ENCODE measurements at places on chromosomes 16 and 17. TPM values are rescaled to one million over a fixed set of nuclear protein-coding genes. Genes with fewer than 3 reads are reported as not detected.

- DNase-seq, result no peak
These were observed 794 bp downstream of the TMEM235 start for GRCh38 chr17:78231991-78232858.

DNA sequence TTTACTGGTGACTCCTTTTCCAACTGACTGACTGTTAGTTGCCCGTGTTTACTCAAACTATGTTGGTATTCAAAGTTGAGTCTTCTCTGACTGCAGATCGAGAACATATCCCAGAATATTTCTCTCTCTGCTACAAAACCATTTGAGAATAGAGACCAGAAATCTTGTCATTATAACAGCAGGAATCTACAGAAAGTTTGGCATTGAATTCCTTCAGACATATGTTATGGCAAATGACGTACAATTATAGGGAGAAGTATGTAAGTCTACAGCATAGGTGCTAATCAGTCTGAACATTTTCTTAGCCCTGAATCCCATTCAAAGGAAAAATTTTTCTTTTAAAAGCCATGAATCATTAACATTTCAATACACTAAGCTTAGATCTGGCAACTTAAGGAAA, 239.8 kb upstream of the SOX9 start:
- DNase-seq, result no peak

DNA sequence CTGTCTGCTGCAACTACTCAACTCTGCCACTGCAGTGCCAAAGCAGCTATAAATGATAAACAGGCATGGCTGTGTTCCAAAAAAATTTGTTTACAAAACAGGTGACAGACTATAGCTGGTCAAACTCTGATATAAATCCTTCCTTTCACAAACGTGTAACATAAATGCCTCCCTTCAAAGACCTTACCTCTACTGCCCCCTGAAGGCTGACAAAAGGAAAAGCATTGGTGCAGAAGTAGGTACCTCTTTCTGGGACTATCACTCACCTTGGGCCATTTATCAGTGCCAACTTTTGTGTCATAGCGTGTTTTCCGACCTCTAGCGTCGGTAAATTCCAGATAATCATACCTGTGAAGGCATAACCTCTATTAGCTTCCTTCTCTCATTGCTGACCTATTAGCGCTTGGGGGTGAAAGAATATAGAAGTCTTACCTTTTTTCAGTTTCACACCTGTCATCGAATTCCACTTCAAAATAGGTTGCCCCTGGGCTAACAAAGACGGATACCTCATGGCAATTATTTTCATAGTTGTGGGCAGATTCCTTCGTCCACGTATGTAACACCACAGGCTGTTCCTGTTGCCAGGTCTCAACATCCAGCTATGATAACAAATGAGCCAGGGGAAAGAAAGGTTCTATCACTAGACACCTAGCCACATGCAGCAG, 67.9 kb downstream of the ZZEF1 start:
- peak; percentile 49 for DNase-seq

DNA sequence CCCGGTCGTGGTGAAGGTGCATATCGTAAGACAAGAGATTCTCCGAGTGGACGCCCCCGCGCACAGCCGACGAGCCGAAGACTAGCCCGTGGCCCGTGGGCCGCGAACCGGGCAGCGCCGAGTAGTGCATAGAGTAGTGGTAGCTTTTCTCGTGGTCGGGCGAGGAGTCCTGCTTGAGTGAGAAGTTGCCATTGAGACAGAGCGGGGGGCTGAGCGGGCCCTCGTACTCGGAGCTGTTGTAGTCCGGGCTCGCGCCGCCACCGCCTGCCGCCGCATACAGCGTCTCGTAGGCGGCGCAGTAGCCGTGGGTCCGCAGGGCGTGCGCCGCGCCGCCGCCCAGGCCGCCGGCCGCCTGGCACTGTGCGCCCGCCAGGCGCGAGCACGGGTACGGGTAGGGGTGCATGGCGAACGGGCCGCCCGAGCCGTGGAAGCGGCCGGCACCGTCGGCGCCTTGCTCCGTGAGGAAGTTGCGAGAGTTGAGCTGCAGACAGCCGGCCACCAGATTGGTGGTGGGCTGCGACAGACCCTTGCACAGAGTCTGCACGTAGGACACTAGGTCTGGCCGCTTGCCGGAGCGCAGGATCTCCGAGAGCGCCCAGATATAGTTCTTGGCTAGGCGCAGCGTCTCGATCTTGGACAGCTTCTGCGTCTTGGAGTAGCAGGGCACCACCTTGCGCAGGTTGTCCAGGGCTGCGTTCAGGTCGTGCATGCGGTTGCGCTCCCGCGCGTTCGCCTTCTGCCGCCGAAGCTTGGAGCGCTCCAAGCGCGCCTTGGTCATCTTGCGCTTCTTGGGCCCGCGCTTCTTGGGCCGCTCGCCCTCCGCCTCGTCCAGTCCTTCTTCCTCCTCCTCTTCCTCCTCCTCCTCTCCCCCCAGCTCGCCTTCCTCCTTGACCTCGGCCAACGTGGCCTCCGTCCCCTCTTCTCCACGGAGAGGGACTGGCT, 2.0 kb downstream of the NEUROD2 start:
- no peak for DNase-seq

DNA sequence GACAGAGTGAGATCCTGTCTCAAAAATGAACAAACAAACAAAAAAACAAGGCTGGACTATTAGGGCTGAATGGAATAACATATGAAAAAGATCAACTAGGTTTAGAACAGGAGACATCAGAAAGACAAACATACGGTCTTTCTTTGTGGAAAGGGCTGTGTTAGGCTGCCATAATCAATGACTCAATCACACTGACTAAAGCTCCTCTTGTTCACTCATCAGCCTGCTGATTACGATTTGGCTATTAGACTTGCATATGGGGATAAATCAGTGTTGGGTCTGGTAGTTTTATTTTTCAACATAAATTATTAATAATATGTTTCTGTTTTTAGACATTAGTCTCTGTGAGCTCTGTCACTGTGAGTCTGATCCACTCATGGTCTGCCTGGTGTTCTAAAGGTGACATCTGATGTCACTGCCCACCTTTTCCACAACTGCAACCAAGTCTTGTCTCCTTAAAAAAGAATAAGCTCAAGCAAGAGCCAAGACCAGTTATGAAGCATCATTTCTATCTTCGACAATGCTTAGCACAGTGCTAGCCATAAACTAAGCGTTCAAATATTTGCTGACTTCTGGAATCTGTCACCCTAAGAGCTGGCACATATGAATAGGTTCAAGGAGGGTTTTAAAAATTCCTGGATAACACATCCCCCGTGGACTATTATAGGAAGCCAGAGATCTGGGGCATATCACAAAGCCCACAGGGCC, 10.2 kb downstream of the CFAP20 start:
- no peak for DNase-seq

GRCh38 chr17:48159232-48159631, 51.7 kb downstream of the SNX11 start:
- DNase-seq, result no peak

DNA sequence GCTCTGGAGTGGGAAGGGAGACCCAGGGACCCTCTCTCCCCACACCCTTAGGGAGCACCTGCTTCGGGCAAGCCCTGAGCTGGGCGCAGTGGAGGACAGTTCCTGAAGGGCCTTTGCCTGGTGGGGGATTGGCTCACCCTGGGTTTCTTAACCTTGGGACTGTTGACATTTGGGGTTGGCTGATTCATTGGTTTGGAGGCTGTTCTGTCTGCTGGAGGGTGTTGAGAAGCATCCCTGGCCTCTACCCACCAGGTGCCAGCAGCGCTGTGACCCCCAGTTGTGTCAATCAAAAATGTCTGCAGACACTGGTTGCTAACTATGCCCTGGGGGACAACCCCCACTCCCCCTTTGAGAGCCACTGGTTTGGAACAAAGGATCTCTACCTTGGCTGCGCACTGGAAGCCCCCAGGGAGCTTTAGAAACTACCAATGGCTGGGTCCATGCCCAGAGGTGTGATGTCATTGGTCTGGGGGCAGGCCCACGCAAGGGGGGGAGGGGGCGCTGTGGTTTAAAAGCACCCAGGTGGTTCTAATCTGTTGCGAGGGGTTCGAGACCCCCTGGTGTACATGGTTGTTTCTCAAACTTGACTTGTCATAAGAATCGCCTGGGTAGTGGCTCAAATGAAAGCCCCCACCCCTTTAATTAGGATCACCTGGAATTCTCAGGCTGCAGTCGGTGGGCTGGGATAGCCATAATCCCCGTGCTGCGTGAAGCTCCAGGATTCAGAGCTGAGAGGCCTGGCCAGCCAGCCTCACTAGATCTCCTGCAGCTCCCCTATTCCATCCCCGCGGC, 151.9 kb upstream of the GSE1 start:
- no peak for DNase-seq

- DNase-seq, result no peak
These were observed 3.4 kb upstream of the MMD start for GRCh38 chr17:55424893-55425540.

- no peak for DNase-seq
These were observed 90.7 kb downstream of the WWP2 start for GRCh38 chr16:69852815-69853214.

DNA sequence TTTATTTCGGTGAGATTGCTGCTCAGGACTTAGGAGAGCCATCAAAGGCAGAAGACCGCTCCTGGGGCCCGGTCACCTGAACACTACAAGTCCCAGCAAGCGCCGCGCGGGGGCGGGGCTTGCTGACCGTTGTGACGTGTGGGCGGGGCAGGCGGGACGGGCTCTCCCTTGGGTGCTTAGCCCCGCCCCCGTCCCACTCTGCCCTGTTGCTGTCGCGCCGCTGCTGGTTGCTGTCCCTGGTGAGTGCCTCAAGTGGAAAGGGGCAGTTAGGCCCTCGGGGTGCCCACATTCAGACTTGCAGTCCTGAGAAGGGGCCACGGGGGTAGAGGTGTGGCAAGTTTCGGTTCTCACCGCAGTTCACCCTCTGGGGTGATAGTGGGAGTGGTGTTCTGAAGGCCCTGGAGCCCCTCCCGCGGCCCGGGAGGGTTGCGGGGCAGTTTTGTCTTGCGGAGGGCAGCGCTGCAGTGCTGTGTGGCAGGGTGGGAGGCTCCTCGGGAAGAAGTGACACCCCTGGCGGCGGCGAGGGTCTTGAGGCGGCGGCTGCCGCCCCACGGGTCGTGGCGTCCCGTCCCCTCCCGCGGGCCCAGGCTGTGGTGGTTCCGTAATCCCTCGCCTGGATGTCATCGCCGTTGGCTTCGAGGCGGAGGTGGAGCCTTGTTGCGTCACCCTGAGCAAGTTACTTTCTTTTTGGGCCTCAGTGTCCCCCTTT, at the start of gene CALCOCO2:
Gene CALCOCO2 (plus strand): TSS at position 196 of the 709 bp plus-strand sequence. CDS start 10,673 bp downstream, outside the sequence.
- DNase-seq, result peak; percentile 94

DNA sequence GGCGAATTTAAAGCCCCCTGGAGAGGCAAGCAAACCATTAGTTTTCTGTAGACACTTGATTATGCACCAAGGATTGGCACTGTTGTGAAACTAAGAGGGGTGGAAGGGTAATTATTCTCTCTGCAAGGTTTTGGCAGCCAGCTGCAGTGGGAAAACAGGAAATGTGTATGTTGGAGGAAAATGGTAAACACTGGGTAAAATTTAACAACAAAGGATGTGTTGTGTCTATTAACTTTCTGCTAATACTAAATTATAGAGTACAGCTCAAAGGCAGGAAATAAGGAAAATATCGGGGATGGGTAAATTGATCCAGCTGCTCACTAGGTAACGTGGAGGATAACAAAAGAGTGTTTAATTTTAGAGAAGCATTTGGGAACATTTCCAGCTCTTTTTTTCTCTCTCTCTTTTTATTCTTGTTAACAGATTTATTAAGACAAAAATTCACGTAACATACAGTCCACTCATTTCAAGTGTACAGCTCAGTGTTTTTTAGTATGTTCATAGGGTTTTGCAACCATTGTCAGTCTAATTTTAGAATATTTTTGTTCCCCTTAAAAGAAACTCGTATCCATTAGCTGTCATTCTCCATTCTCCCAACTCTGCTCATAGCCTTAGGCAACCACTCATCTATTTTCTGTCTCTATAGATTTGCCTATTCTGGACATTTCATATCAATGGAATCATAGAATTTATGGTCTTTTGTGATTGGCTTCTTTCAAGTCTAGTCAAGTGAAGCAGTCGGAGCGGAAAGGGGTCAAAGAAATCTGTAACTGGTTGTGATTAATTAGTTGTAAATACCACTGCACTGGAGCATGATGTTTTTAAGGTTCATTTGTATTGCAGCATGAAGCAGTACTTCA, 41.8 kb downstream of the TANGO6 start:
- no peak for DNase-seq

DNA sequence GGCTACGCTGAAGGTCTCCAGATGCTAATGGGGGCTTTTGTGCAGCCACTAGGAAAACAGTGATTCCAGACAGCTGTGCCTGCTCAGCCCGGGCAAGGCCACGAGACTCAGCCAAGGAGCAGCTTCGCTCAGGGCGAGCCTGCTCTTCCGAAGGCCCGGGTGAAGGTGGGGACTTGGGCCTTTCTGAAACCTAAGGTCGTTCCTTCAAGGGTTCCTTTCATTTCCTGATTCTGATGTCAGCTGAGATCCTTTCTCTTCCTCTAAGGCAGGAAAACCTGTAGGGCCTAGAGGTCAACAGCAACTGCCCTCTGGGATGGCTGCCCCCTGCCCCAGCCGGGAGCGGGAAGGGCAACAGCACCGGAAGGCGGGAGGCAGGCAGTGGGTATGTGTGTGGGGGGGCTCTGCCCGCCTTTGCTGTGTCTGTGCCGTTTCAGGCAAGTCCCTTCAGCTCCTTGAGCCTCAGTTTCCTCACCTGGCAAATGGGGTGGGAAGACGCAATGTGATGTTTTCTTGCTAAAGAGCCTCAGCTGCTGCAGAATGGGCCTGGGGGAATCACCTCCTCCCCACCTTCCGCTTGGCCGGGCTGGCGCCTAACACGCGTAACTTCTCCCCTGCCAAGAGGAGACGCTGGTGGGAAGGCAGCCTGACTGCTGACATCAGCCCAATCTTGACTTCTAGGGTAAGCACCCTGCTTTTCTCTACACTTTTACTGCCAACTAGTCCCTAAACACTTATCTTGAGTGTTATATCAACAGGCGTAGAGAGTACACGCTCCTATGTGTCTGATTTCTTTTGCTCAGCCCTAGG, 32.8 kb downstream of the IRF8 start:
- no peak for DNase-seq

GRCh38 chr17:48825446-48826381, 5.1 kb upstream of the CALCOCO2 start:
- no peak for DNase-seq

DNA sequence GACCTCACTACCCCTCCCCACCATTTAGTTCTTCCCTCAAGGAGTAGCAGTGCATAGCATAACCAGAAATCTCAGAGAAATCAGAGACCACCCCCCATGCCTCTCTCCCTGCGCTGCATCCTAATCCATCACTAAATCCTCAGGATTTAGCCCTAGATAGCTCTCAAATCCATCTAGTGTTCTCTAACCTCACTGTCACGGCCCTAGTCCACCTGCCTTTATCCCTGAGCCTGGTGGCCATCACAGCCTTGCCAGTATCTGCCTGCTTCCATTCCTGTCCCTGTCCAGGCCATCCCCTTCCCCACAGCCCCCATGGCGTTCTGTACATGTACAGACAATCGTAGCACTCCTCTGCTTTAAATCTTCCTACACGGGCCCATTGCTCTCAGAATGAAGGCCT, 19.1 kb downstream of the CBLN1 start:
- DNase-seq, result no peak

KCNH4 gene
- not detected for total RNA-seq

IL21R gene
- total RNA-seq, result not detected

SMTNL2 gene
- 0.17 TPM for total RNA-seq

GPR139 gene
- not detected for total RNA-seq

HLF gene
- total RNA-seq, result 0.17 TPM

P2RX1 gene
- not detected for total RNA-seq

DPEP3 gene
- total RNA-seq, result not detected
